ENCODE measurements at places on chromosomes 3 and 15.

DNA sequence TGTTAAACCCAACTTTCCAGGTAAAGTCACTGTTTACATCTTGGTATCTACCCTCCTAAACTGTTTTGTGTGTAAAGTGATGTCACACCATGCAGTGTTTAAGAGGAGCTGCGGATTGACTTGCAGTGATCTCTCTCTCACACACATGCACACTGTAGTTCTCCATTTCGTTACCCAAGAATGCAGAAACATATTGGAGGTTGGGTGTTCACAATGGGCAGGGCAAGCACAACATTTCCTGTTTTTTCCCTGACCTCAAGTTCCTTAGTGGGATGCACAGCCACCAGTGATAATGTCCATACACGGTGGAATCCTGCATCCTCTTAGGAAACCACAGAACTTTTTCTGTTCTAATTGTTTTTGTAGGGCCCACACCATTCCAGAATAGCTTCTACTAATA is 85.3 kb upstream of the CFAP20DC start:
- DNase-seq = no peak

DNA sequence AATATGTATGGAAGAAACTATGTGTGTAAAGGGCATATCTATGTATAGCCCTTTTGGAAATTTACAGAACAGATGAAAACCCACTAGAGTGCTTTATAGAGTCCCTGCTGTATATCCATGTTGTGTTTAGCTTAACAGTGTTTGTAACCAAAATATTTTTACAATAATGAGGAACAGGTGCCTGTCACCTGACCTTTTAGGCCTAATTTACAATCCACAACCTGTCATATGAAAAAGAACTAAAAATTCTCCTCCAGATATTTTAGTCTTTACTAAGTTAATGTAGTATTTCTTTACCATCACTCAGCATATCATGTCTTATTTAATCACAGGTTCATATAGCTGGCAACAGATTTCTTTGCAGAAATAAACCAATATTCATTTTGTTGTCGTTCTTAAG is 16.4 kb upstream of the SATB1 start:
- DNase-seq = no peak

- no peak for DNase-seq
Observed at GRCh38 chr3:143848704-143849103, 436 bp upstream of the SLC9A9 start.

DNA sequence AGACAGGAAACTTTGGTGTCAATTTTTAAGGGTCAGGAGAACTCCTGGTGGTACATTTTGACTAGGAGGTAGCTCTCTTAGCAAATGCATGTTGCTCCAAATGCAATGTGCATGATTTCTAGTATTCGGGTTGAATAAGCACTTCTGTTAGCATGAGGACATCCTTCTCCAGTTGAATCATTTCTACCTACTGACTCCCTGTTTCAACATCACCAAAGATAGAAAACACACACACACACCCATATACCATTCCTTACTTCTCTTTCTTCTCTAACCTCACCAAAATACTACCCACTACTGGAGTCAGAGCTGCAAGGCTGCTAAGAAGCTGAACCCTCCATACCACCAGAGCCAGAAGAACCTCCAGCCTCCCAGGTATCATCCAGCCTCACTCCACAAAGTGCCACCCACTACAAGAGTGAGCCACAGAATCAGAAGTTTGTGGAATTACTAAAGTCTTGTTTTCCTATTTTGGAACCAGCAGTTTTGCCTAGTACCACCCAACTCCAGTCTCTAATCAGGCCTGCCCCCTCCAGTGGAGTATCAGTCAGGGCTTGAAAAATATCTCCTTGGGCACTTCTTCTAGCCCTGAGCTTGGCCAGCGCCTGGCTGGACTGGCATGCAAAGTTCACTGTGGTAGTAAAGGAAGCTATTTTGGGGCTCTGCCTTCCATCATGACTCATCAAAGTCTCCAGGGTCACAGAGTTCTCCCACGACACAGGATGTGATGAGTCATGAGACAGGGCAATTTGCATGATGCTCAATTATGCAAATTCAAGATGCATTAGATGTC is 110.3 kb downstream of the CYP19A1 start:
- DNase-seq = no peak

DNA sequence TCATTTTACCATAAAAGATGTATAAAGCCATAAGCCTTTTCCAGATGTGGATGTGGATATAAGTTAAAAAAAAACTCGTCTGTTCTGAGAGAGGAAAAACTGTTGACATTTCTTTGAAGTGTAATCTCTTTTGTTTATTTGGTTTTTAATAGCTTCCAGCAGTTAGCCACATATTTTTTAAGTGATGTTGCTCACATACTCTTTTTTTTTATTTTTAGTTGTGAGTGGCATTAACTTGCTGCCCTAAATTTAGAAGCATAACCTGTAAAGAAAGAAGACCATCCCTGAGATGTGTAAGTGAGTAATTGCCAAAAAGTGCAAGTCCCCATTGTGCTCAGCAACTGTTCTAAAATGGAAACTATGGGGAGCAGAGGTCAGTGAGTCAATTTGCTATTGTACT is 415.9 kb upstream of the MDFIC2 start:
- no peak for DNase-seq

GRCh38 chr15:29467091-29467490 is 197.5 kb upstream of the NSMCE3 start:
- no peak for DNase-seq
